Stimulated activated naive CD8-positive, alpha-beta T cell treated with anti-CD3 and anti-CD28 coated beads, Interleukin-15, amount 100 ng/mL, for 72 hours (primary cell): ENCODE measurements at places on chromosomes 13 and 19.

DNA sequence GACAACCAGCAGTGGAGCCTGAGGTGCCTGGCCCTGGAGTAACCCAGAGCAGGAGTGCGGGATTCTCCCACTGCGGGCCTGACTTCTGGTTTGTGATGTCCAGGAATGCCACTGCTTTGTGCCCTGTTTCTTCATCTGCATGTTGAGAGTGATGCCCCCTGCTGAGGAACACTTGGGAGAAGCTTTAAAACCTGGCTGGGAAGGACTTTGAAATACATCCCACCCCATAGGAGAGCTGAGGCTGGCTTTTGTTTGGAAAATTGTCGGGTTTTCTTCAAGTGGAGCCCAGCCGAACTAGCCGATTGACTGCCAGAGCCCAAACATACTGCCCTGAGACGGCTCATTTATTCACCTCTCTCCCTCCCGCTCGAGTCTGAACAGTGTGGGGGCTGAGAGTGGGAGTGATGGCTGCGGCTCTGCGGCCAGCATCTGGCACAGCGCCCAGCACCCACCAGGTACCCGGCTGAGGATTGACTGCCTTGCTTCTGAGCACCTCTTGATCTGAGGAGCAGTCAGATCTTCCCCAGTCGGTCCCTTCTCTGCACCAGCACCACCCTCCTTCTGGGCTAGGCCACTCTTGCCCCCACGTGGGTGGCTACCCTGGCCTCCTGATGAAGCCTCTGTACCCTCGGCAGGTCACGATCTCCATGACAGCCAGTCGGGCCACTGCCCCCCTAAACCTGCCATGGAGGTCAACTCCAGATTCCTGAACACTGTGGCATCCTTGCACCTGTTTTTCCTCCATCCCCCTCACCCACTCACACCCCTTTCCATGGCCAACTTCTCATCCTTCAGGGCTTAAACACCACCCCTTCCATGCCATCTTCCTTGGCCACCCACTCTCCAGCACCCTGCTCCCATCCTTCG is 148.9 kb downstream of the SIPA1L3 start:
- no peak for DNase-seq

DNA sequence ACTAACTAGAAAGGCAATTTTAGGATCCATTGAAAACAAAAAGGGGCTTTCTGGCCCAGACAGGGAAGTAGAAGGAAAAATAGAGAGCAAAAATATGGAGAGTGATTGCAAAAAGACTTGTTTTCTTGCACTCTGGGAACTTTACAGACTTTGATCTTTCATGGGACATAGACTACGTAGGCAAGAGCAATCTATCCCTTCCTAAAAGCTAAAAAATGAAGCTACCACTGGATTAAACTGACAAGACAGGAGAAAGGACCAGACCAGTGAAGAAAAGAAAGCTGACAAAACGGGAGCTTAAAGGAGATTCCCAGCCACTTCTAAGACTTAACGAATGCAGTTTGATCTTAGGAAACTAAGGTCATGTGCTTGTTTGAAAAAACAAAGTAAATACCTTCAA is 524.5 kb downstream of the KLF5 start:
- no peak for DNase-seq

- DNase-seq, result no peak
Measured at GRCh38 chr13:40445557-40445990, 220.9 kb downstream of the FOXO1 start.

DNA sequence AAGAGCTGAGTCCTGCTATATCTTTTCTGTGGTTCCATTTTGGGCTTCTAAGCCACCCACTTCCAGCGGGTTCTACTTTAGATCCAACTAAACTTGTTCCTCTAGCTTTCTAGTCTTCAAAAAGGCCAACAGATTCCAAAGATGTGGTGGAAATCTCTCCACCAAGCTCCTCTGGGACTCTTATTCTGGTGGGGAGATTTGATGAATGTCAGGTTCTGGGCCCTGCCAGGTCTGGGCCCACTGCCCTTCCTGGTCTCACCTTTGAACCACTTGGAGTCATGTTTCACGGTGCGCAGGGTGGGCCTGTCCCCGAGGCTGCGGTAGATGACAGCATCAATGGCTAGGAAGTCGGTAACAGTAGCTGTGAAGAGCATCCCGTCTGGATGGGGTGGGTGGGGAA is 4.8 kb downstream of the SEMA6B start:
- DNase-seq, result no peak

GRCh38 chr13:99971576-99972189 is at the start of gene ZIC5:
TSS of gene ZIC5 (minus strand) at chr13:99971767. CDS start at chr13:99971603, 164 bp downstream.
- DNase-seq, result no peak

GRCh38 chr13:31639443-31640163 is 99.7 kb upstream of the RXFP2 start:
- no peak for DNase-seq

GRCh38 chr19:54364775-54365257 is at the start of gene LAIR1:
TSS of gene LAIR1 (minus strand) at chr19:54364931. CDS start at chr19:54364804, 127 bp downstream.
- peak; percentile 63 for DNase-seq

DNA sequence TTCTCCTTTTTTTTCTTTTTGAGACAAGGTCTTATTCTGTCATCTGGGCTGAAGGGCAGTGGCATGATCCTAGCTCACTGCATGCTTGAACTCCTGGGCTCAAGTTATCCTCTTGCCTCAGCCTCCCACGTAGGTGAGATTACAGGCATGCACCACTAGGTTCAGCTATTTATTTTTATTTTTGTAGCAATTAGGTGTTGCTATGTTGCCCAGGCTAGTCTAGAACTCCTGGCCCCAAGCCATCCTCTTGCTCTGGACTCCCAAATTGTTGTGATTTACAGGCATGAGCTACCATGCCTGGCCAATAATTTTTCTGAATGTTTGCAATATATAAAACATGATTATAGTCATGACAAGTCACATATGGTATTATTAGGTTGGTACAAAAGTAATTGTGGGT is 161.1 kb upstream of the ATXN8OS start:
- DNase-seq, result no peak

- no peak for DNase-seq
Measured at GRCh38 chr13:100231176-100231575, 142.3 kb downstream of the PCCA start.

DNA sequence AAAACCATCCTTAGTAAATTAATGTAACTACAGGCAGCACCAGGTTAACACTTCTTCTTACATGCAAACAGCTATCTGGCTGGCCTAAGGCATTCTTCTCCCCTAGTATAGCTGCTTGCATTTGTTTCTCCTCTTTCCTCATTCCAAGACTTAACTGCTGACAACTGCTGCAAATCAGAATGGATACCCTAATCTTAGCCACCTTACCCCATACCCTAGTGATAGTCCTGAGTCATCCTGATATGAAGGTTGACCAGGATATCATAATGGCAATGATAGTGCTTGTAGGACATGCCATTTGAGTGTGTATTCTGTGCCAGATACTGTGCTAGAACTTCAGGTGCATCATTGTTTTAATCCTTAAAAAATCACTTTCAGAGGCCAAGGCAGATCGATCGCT is 138.2 kb upstream of the MAB21L1 start:
- no peak for DNase-seq

GRCh38 chr13:33091415-33091774 is 75.2 kb downstream of the KL start:
- no peak for DNase-seq

- DNase-seq, result no peak
Measured at GRCh38 chr13:41610404-41610803, 153.1 kb downstream of the RGCC start.

- no peak for DNase-seq
Measured at GRCh38 chr19:50198431-50199258, 4.8 kb upstream of the MYH14 start.

DNA sequence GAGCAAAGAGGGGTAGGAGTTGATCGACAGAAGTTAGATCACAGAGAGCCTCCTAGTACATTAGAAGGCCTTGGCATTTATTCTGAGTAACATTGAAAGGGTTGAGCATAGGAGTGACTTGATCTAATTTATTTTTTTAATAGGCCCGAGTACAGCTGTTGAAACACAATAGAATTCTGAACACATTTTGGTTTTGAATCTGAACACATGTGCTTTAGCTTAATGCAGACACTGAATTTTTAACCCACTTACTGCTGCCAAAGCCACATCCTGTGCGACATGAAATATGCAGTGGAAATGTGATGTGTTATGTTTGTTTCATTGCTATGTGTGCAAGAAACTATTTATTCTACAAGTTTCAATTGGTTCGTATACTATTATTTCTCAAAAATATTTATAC is 1505.9 kb downstream of the PCDH9 start:
- DNase-seq, result no peak

GRCh38 chr19:28130066-28130511 is 1082.9 kb downstream of the UQCRFS1 start:
- DNase-seq, result no peak

DNA sequence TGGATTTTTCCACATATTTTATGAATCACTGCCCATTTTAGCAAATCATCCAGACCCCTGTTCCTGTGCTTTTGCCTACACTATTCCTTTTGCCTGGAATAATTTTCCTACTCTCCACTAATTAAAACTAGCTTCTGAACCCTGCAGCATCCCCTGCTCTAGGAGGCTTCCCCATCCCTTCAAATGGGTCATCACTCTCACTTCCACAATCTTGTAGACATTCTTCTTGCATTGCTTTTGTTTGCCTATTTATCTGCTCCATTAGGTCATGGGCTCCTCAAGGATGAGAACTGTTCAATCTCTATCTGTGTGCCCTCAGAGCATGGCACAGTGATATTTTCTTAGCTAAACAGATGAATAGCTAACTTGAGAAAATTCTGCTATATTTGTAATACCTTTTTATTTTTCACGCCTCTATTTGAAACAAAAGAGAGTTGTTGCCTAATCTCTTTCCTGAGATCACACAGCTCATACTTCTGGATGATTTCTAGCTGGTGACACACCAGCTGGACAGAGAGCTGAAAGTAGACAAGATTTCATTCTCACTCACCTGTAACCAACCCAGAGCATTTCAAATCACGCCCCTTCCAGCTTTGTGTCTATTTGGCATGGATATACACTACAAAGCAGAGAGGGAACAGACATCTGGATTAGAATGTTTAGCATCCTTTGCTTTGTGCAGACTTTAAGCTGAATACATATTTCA is 466.0 kb downstream of the FOXO1 start:
- DNase-seq, result no peak

DNA sequence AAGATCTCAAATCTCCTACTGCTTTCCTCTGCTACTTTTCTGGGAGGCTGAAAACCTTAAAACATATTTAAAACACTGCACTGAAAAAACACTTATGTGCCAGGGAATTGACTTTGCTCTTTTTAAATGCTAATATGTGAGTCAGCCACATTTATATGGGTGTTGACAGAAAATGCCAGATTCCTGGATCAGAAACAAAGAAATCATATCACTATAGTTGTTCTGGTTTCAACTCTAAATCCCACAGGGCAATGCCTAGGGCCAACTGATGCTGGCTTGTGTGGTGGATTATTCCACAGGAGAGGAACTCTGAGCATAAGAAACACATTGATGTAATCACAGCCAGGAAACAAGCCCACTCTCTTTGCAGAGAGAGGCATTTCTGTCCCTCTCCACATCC is 1439.0 kb upstream of the SPRY2 start:
- no peak for DNase-seq

- no peak for DNase-seq
Measured at GRCh38 chr19:17335575-17335974, 920 bp upstream of the ANO8 start.

DNA sequence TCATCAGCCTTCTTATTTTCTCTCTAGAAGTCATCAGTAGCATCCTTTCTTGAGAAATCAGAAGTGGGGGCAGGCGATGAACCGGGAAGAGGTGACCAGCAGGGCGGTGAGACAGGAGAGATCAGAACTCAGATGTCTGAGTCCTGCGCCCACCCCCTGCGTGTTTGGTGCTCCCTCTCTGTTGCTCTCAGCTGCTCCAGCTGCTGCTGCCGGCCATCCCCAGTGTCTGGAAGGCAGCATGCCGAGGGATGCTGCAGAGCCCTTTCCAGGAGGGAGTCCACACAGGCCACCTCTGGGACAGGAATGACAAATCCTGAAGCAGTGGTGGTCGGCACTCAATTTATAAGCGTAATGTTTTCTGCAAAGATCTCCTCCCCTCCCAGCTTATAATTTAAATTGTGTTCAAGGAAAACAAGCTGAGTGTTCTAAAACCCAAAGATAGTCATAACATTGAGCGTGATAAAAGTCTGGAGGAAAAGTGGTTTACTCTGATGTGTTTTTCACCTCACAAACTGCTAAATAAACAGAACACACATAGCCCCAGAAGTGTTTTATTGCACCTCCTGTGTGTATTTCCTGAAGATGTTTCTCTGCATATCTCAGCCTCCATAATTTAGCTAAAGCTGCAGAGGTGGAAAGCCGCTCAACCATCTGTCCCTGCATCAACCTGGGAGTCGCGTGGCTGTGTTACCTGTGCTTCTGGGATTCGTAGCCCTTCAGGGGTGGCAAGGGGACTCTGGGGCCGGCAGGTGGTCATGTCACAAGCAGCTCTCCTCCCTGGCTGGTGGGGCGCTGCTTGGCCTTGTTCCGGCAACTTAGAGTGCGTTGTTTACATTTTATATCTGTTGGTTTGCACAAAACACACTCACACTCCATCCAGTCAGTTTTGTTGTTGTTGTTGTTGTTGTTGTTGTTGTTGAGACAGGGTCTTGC is 191.2 kb downstream of the USP12 start:
- no peak for DNase-seq

- no peak for DNase-seq
Measured at GRCh38 chr13:109105899-109106298, 476.5 kb downstream of the MYO16 start.

- no peak for DNase-seq
Measured at GRCh38 chr19:7393459-7393858, 44.7 kb downstream of the ARHGEF18 start.

GRCh38 chr13:38954291-38954690 is 36.3 kb downstream of the STOML3 start:
- DNase-seq, result no peak

- DNase-seq, result no peak
Measured at GRCh38 chr13:113121183-113121927, 1.2 kb upstream of the F10 start.

DNA sequence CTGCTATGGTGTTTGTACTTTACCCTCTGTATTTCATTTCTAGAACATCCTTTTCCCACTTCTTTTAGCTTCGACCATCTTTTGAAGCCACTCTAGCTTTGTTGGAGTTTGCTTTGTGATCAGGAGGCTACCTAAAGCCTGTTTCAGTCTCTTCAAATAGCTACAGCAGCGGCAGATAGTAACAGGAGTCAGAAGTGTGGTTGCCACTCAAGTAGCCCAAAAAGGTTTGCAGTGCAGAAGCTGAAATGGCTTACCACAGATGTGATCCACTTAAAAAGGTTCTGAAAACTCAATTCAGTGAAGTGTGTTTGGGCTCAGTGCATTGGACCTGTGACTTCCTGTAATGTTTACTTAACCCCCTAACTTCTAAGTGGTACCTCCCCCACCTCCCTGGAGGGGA is 26.2 kb downstream of the WASF3 start:
- no peak for DNase-seq

DNA sequence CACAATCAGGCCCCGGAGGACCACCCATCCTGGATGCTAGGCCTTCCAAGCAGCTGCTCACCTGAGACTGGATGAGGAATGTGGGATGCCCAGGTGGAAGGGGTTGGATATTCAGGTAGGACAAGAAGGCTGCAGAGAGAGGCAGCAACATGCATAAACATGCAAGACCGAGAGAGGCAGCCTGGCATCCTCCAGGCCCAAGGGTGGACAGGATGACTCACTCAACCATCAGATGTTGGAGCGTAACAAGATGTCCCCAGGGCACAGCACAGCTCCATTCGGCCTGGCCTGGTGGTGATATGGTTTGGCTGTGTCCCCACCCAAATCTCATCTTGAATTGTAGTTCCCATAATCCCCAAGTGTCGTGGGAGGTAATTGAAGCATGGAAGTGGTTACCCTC is 10.0 kb upstream of the CABP5 start:
- no peak for DNase-seq
